Stimulated activated CD4-positive, alpha-beta T cell treated with anti-CD3 and anti-CD28 coated beads, Interleukin-4, amount 100 ng/mL, for 4 hours (primary cell): ENCODE measurements at places on chromosomes 12 and 14.

DNA sequence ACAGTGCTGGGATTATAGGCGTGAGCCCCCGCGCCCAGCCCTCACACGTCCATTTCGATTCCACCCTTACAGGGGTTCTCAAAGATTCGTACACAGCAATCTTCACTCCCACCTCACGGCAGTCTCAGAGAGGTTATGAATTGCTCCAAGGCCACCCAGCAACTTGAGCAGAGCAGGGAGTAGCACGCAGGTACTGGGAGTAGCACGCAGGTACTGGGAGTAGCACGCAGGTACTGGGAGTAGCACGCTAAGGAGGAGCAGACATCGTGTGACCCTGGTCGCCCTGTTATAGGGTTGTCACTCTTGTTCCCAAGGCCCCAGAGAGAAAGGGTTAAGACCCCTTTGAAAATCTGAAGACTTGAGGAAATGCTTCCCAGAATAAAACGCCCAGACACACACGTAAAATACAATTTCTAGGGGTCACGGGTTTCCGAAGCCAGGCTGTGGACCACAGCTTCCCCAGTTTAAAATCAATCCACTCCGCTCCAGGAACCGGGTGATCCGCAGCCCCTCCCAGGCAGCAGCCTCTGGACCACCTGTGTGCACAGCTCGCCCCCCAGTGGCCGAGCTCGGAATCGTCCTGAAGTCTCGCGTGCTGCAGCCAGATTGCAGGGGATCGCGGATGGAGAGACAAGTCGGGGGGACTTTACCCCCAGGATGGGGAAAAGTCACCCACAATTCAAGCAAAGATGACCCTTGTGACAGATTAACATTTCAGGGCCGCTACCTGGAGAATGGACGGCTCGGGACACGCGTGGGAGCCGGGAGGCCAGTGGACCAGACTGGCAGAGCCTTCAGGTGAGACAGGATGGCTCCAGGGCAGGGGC is 92.0 kb downstream of the SCARB1 start:
- DNase-seq, result peak; percentile 89

GRCh38 chr12:116916714-116917114 is 6.0 kb downstream of the FBXW8 start:
- no peak for DNase-seq

- no peak for DNase-seq
Observed at GRCh38 chr14:36105401-36105800, 71.1 kb downstream of the PTCSC3 start.

DNA sequence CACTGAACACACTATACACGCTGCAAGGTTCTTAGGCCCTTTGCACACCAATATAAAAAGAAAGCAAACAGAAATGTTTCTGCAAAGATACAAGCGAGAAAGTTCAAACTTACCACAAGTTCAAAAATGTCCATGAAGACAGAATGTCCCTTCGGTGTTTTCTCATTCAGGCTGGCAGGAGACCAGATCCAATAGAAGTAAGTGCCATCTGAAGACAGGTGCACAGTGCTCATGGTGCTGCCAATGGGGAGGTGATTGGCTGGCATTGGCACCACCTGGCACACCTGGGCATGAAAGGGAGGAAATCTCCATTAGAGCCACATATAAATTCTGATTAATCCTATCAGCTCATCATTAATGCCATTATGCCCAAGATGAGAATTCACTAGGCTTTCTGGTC is 76.3 kb downstream of the HECTD4 start:
- DNase-seq, result no peak

GRCh38 chr12:84128117-84128991 is 784.2 kb downstream of the SLC6A15 start:
- DNase-seq, result no peak
